ENCODE measurements at places on chromosomes 13 and 19.

DNA sequence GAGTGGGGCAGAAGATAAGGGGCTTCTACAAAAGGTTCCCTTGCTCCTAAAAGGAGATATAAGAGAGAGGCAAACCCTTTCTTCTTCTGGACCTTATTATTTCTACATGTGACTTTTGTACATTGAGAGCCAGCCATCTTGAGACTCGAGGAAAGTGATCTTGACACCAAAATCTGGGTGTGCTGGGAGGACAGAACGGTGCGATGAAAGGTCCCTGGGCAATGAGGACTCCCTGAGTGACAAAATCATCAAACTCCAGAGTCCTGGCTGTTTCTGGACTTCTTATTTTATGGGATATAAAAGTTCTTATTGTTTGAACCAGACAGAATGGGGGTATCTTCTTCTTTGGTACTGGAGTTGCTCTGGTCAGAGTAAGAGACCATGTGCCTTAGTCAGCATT lies 411.0 kb downstream of the ZNF536 start:
- no peak for DNase-seq

- DNase-seq, result no peak
Observed at GRCh38 chr13:43965459-43965845, 85.7 kb downstream of the LACC1 start.

DNA sequence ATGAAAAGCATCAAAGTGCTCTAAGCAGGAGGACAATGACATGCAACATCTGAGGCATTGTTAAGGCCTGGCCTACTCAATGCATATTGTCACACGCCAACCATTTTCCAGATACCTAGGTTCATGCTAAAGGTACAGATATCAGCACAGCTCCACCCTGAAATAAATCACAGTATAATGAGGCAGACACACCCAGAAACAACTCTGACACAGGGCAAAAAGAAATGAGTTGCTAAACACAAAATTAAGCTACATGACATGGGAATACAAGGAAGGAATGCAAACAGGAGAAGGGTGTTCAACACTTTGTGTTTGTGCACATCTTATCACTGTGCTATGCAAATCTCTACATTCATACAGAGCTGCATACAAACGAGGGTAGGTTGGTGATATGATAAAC lies 86.5 kb downstream of the EPSTI1 start:
- no peak for DNase-seq

DNA sequence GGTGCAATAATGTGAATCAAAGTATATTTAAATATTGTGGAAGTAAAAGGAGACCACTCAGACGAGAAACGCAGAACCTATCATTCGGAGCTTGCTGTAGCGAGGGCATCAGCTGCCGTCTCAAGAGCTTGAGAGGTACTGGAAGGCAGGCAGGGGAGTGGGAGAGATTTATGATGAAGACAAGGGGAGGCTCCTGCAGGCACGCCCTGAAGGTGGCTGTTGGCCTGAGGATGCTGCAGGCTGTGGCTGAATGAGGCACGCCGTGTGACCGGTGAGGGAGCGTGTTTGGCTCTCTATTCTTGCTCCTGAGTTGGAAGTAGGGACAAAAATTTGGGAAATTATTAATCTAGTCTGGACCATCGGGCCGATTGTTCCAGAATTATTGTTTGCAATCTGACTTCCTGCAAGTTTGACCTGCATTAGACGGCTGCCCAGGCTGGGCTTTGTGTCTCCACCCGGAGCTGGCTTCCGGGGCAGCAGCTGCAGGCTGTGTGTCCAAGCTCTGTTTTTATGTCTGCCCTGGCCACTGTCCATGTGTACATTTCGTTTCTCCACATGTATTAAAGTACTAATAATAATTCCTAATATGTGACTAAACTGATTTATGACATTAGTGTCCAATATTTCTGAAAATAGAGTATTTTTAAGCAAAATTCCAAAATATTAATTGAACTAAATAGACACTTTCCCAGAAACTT lies 91.1 kb upstream of the ANKRD10 start:
- no peak for DNase-seq

- DNase-seq, result no peak
Observed at GRCh38 chr19:55172741-55173140, 6.3 kb upstream of the DNAAF3 start.

DNA sequence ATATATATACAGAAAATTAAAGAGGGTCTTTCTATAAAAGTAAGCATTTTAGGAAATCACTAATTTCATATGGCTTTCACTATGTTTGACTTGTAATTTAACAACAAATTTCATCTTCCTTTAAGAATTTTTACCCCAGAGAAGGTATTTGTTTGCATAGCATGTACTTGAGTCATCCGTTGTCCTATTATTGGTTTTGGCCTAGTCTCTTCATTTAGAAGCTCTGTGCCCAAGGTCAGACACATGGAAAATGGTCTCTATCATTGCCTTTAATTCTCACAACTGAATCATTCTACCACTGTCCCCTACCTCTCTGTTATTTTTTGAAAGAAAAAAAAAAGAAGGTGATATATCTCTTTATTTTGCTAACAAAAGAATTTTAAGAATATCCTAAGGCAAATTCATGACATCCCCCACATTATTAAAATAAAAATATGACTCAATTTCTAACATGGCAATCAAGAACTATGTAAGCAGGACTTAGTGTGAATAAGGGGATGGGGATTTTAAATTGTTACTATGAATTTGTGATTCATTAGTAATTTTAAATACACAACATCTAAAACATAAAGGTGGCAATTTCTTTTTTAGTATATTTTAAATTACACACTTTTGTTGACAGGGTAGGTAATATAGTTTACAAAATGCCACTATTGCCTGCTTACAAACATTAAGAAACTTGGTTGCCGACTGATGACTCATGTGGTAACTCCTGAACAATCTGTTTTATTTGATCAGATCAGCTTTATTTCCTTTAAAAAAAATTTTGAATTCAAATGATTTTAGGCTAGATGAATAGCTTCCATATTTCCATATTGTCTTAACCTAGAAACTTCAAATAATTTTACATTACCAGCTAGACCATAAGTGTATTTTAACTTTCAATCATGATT lies 13.9 kb downstream of the SLITRK5 start:
- DNase-seq, result no peak

- peak; percentile 20 for DNase-seq
Observed at GRCh38 chr19:7456964-7457541, 31.8 kb downstream of the PEX11G start.

GRCh38 chr19:1856698-1857603 lies 6.4 kb downstream of the KLF16 start:
- DNase-seq, result peak; percentile 72

- DNase-seq, result no peak
Observed at GRCh38 chr13:84821261-84821660, 939.0 kb upstream of the SLITRK1 start.

DNA sequence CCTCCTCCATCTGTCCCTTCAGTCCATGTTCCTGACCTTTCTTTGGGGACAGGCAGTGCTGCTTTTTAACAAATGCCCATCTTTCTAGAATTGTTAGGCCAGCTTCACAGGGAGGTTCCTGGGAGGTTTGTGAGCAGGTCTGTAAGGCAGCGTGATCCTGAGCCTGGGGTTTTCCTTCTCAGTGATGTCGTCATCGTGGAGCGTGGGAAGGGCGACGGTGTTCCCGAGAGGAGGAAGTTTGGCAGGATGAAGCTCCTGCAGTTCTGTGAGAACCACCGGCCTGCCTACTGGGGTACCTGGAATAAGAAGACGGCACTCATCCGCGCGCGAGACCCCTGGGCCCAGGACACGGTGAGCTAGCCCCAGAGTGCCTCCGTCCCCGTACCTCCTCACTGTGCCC lies 26.8 kb downstream of the CHAF1A start:
- DNase-seq, result no peak

GRCh38 chr19:43286096-43286495 lies 16.8 kb upstream of the PSG9 start:
- no peak for DNase-seq

GRCh38 chr13:113049521-113049941 lies 56.1 kb upstream of the F7 start:
- DNase-seq, result no peak

DNA sequence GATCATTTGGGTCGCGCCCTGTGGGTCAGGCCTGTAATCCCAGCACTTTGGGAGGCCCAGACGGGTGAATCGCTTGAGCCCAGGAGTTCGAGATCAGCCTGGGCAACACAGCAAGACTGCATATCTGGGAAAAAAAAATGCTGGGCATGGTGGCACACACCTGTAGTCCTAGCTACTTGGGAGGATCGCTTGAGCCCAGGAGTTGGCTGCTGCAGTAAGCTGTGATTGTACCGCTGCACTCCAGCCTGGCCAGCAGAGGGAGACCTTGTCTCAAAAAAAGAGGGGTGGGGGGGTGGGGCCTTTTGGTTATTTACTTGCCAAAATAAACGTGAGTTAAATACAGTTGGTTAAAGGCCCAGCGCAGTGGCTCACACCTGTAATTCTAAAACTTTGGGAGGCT lies 9.8 kb upstream of the ZNF544 start:
- DNase-seq, result peak; percentile 56

GRCh38 chr13:50894012-50894411 lies 15.6 kb upstream of the RNASEH2B start:
- DNase-seq, result no peak

- no peak for DNase-seq
Observed at GRCh38 chr13:60893801-60894200, 496.8 kb downstream of the TDRD3 start.

- no peak for DNase-seq
Observed at GRCh38 chr13:43784496-43784895, 2.3 kb downstream of the ENOX1 start.

GRCh38 chr13:94239135-94239534 lies 240.3 kb downstream of the DCT start:
- peak; percentile 42 for DNase-seq

- no peak for DNase-seq
Observed at GRCh38 chr19:2720777-2721569, at the start of gene DIRAS1. DIRAS1 (minus strand) TSS chr19:2721372; CDS start chr19:2717806, 3,566 bp downstream.

DNA sequence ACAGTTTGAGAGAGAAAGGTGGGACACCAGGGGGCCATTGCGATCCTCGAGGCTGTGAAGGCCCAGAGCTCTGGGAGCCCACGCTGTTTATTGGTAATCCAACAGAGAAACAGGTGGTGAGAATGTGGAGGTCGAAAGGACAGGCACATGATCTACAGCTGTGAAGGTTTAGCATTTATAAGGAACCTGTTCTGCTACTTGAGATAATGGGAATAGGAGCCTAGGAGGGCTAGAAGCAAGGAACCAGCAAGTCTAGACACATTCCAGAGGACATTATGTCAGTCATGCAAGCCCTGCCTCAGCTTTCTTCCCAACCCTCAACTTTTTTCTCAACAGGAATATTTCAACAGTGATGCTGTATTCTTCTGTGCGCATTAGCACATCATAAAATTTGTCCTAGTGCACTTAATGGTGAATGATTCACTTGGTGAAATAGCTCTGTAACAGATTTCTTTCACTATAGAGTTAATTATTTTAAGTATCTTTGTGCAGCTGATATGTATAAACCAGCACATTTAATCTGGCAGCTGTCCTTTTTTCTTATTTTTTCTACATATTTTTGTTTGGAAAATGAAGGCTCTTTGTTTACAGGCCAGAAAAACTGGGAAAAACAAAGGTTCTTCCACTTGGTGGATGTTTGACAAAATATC lies 25.4 kb downstream of the ZNF90 start:
- DNase-seq, result no peak

- peak; percentile 8 for DNase-seq
Observed at GRCh38 chr13:104875038-104875754, 1660.3 kb downstream of the EFNB2 start.

DNA sequence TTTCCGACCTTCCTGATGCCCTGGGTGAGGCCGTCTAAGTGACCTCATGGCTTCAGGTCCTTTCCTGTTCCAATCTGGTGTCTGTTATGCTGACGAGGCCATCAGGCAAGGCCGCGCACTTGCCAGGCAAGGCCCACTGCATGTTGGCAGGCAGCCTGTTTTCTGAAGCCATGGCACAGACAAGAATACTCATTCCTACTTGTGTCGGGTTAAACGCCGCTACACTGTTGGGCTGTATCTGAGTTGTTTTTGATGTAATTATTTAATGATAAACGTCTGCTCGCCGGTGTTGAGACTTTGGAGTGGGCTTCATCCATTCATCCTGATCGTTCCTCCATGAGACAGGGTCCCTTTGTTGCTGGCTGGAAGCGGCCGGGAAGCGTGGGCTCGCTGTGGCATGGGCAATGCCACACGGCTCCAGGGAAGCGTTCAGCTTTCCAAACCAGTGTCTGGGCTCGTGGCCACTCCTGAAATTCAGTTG lies 92.1 kb downstream of the ATP11A start:
- DNase-seq, result no peak

DNA sequence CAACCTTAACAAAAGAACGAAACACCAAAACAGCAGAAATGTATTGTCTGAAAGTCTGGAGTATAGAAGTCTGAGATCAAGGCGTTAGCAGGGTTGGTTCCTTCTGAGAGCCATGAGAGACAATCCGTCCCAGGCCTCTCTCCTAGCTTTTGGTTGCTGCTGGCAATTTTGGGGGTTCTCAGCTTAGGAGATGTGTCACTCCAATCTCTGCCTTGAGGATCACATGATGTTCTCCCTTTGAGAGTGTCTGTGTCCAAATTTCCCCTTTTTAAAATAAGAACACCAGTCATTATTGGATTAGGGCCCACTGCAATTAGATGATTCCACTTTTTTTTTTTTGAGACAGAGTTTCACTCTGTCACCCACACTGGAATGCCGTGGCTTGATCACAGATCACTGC lies 10.1 kb downstream of the KCNN1 start:
- DNase-seq, result no peak

GRCh38 chr19:4524808-4525562 lies 6.7 kb upstream of the PLIN4 start:
- peak; percentile 84 for DNase-seq

DNA sequence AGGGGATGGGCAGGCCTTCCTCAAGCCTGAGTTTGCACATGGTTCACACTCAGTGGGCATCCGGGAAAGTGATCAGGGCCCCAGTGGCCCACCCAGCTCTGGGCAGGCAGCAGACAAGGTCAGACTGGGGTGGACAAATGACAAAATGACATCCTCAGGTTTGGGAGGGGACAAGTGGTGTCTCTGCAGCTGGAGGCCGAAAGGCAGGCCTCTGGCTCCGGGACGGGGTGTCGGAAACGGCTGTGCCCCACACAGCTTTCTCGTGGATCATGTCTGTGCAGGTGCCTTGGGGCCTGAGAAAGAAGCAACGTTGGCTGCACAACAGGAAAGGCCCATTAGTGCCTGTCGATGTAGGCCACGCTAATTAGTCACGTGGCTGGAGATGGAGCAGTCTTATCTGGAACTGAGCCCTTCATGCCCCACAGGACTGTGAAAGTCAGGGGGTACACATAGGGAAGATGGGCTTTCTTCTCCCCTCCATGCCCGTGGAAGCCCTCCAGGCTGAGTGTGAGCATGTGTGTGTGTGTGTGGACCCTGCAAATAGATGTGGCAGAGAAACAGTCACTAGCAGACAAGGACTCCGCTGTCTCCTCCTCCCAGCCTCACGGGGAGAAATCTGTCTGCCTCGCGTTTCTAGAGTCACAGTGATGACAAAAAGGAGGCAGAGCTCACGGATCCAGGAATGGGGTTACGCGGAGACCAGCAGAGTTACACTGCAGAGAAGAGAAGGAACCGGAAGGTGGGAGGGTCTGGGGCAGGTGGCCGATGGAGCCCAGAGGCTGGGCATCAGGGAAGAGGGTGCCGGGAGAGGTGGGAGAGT lies 44.2 kb downstream of the CHST8 start:
- DNase-seq, result no peak

Data from activated CD8-positive, alpha-beta T cell treated with anti-CD3 and anti-CD28 coated beads for 36 hours (primary cell).